ENCODE measurements at places on chromosomes 11 and 22. TPM values are rescaled to one million over a fixed set of nuclear protein-coding genes. Genes with fewer than 3 reads are reported as not detected.

- DNase-seq, result no peak
These were observed 69.8 kb upstream of the KCNQ1OT1 start for GRCh38 chr11:2769409-2770095.

DNA sequence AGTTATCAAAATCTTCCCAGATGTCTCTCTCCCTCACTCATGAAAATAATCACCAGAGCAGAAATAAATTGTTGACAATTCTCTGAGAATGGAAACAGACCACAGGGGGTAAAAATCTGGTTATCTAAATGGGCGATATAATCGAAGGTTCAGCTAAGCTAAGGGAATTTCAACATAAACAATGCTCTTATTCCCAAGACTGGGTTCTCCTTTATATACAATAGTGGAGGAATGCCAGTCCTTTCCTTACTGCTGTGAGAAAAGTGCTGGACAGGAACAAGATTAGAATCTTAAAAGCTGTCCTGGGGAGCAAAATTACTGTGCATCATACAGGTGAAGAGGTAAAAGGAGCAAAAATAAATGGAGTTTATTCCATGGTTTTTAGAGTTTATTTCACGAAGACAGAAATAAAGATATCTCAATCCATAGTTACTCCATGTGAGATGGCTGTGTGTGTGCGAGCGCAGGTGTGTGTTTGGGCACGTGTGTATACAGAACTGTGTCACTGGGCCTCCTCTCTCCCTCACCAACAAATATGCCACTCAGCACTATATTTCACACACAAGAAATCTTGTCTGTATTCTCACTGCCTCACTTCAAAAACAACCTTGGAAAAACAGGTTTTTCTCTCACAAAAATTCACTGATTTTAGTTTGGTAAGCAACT is 385.6 kb downstream of the DCDC1 start:
- no peak for DNase-seq

Gene C1QTNF5
- 0.87 TPM for total RNA-seq

Gene PRR33
- total RNA-seq, result not detected

DNA sequence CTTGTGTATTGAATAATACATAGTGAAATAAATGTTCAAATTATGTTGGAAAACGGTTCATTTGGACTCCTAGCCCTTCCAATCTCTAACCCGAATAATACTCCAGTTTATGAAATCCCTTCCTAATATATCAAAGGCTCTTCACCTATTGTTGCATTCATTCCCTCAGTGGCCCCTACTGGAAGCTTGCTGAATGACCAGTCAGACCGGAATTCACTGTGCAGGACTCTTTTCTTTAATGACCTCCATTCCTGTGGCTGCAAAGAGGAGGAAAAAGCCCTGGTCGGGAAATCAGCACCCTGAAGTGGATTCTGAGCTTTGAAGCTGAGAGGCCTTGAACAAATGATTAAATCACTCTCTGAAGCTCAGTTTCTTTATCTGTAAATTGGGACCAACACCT is 19.1 kb upstream of the RCN1 start:
- DNase-seq, result no peak

- DNase-seq, result peak; percentile 32
These were observed 61.5 kb upstream of the SLC25A18 start for GRCh38 chr22:17501679-17502285.

DNA sequence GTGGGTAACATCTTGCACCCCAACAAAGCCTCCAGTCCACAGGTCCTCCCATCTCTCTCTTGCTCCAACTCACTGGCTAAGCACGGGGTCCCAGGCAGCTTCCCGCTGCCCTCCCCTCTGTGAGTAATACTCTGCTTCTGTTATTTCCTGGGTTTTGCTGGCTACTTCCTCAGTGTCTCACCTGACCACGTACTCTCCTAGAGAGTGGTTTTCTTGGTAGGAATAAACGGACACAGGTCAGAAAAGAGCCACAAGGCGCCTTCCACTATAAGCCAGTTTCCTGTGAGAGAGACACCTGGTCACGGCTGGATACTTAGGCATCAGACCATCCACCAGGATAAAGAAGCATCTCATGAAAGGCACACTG is 36.0 kb downstream of the ARRB1 start:
- DNase-seq, result no peak

- DNase-seq, result no peak
These were observed 1.9 kb upstream of the POLD4 start for GRCh38 chr11:67355023-67355793.

Gene ADM
- total RNA-seq, result 74.2 TPM

- no peak for DNase-seq
These were observed 20.6 kb downstream of the PARVA start for GRCh38 chr11:12397931-12398334.

Gene KCNK7
- not detected for total RNA-seq

Data from epithelial cell of proximal tubule (primary cell).